Inflammatory macrophage treated with lipopolysaccharide for 1 hour (primary cell): ENCODE measurements at places on chromosomes 2 and 18.
A peak's percentile ranks its signal among the peaks of the same experiment; 100 is the strongest.

DNA sequence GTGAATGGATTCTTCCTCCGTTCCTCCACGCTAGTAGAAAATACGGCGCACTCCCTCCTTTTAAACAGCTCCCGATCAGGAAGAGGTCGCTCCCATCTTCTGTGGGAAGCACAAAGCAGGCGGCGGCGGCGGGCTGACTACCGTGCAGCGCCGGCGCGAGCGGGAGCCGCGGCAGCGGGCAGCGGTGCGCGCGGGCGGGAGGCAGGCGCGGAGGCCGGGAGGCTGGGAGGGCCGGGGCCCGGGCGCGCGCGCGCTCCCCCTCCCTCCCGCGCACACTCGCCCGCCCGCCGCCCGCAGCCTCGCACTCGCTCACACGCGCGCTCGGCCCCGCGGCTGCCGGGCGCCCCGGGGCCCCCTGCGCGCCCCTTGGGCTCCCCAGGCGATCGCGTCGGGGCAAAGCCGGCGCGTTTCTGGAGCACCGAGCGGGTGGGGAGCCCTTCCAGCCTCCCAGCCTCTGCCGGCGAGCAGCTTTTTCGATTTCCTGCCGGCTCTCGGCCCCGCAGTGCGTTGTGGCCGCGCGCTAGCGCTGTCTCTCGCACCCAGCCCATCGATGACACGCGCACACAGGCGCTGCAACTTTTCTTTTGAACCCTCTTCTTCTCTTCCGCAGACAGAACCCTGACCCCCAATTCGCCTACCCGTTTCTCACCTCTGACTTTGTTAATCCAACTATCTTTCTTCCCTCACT is at the start of gene SLC8A1:
TSS of gene SLC8A1 (minus strand) at position 173 of the 688 bp plus-strand sequence.
- DNase-seq: peak; percentile 39

- no peak for DNase-seq
Measured at GRCh38 chr2:96501886-96502810, 3.0 kb downstream of the NEURL3 start.

GRCh38 chr2:102391565-102391964 is 31.4 kb upstream of the IL18RAP start:
- no peak for DNase-seq

GRCh38 chr18:80233201-80233835 is 14.0 kb downstream of the PARD6G start:
- DNase-seq: no peak

- DNase-seq: no peak
Measured at GRCh38 chr2:112710956-112711750, 9.7 kb upstream of the NT5DC4 start.

- no peak for DNase-seq
Measured at GRCh38 chr2:158127380-158127804, 25.7 kb downstream of the UPP2 start.

DNA sequence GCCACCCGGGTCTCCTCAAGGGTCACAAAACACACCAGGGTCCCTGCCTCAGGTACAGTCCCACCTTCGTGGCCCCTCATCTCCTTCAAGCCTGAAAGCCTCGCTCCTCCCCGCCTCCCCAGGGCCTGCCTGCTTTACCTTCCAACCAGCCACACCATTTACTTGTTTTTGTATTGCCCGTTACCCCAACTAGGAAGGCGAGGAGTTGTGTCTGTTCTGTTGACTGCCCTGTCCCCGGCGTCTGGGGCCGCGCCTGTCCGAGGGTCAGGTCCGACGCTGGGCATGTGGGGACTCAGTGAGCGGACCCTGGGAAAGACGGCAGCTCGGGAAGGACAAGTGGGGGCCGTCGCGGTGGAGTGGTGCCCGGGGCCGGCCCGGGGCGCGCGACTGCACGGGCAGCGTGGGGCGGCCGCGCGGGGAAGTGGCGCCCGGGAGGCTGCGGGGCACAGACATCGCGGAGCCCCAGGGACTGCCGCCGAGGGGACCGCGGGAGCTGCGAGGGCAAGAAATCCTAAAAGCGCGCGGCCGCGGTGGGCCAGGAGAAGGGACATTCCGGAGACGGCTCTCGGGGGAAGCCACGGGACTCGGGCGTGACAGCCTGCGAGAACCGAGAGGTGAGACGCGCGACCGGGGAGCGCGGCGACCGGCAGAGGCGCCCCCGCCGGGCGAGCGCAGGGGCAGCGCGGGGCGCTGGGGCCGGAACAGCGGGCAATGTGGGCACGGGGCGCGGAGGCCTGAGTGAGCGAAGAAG is 797 bp upstream of the GRHL1 start:
- DNase-seq: peak; percentile 38

DNA sequence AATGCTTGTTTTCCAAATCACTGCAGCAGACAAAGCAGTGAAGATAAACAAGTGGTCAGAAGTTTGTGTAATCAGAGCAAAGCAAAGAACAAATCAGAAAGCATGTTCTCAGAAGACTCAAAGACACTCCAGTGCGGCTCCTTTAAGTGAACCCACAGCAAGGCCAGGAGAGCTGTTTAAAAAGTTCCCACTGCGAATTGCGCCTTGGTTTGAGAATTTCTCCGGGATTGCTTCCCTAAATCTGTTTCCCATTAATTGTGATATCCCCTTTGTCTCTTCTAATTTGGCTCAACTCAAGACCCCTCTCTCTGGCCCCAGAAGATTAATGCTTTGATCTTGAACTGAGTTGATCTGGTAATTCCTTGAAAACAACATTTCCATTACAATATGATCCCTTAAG is 122.4 kb upstream of the BCL2L11 start:
- DNase-seq: no peak

DNA sequence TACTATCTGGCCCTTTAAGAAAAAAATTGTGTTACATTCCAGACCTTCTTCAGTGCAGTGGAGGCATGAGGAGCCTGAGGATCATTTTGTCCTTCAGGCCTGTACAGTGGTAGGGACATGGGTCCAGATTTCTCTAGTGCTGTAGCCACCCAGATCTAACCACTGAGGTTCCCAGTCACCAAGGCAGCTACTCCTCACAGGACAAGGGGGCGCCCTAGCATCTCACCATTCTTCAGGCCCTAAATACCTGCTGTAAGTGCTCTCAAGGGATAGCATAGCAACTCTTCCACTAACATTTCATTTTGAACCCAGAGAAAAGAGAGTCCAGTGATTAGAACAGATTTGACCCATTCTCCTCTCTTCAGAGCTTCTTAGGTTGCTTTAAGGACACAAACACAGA is 1533.0 kb downstream of the LRP1B start:
- DNase-seq: no peak

GRCh38 chr2:107005853-107006252 is 119.9 kb upstream of the ST6GAL2 start:
- no peak for DNase-seq

GRCh38 chr2:30629866-30630265 is 177.4 kb downstream of the CAPN13 start:
- no peak for DNase-seq

DNA sequence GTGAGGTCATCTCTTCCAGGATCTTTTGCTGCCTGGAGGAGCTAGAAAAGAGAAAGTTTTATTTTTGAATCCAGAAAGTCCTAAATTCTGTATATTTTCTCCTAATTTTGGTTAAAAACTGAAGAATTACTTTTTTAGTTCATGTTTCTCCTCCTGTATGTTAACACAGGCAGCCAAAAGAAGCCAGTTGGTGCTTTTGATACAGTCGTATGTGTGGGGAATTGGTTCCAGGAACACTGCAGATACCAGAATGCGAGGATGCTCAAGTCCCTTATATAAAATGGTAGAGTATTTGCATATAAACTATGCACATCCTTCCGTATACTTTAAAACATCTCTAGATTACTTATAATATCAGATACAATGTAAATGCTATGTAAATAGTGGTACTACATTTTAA is 22.6 kb upstream of the ADAM23 start:
- no peak for DNase-seq
